LNCaP clone FGC (cell line): ENCODE measurements at places on chromosomes 12 and 14.

- DNase-seq, result no peak
Measured at GRCh38 chr12:45336762-45337596, 121.1 kb downstream of the ANO6 start.

DNA sequence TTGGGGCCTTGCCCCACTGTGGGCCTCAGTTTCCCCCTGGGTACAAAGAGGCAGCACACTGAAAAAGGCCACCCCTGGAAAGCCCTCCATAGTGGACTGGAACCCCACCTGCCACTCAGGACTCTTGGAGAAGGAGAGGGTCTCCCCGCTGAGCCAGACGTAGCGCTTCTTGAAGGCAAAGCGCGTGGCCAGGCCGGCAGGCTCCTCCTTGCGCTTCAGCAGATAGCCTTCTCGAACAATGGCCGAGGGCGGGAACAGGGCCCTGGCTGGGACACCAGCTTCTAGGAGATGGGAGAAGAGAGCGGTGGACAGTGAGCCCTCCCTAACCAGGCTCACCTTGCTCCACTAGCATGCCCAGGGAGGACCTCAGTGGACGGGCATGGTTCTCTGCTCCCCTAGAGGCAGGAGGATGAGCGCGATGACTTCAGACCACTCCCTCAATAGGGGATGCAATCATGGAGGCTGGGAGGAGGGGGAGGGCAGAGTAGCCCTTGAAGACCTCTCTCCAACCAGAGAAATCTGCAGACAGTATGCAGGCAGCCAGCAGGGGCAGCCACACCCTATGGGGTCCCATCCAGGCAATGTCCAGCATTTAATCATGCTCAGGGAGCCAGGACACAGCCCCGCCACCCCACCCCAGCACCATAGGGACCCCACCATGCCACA, 29.8 kb downstream of the RASAL1 start:
- DNase-seq, result no peak

- no peak for DNase-seq
Measured at GRCh38 chr12:1872448-1872847, 46.0 kb downstream of the CACNA2D4 start.

GRCh38 chr12:80692114-80692513, 15.3 kb upstream of the MYF6 start:
- no peak for DNase-seq

DNA sequence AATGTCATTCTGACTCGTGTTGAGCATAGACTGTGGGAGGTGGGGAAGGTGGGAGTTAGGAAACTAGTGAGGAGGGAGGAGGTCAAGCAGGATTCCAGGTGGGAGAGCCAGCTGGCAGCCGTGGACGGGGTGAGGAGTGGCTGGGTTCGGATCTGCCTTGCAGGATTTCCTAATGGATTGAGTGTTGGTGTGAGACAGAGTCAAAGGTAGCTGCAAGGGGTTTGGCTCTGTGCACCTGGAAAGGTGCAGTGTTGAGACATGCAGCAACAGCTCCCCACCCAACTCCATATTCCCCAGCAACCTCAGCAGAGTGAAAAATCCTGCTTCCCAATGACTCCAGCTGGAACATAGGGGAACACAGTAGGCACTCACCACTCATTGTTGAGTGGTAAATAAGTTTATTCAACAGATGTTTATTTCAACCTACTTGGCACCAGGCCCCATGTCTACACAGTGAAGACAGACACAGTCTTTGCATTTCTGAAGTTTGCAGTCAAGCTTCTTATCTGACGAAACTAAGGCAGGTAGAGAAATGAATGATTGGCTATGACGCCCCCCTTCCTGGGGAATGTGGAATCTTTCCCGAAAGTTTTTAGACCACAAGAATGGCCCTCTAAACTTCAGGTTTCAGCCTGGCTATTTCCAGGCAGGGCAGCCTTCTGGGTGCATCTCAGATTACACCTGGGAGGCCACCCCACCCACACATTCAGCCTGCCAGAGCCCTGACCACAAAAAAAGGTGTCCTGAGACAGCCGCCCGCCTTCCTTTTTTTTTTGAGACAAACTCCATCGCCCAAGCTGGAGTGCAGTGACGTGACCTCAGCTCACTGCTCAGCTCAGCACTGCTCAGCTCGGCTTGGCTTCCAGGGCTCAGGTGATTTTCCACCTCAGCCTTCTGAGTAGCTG, 37.9 kb upstream of the PLEKHG6 start:
- no peak for DNase-seq

- DNase-seq, result no peak
Measured at GRCh38 chr12:100927826-100928225, 133.2 kb downstream of the ANO4 start.

- DNase-seq, result no peak
Measured at GRCh38 chr12:120826335-120826734, 77.8 kb downstream of the SPPL3 start.

- peak; percentile 17 for DNase-seq
Measured at GRCh38 chr14:68911594-68912227, 67.4 kb downstream of the ACTN1 start.

- DNase-seq, result no peak
Measured at GRCh38 chr14:101361044-101361443, 200.3 kb upstream of the DIO3 start.

DNA sequence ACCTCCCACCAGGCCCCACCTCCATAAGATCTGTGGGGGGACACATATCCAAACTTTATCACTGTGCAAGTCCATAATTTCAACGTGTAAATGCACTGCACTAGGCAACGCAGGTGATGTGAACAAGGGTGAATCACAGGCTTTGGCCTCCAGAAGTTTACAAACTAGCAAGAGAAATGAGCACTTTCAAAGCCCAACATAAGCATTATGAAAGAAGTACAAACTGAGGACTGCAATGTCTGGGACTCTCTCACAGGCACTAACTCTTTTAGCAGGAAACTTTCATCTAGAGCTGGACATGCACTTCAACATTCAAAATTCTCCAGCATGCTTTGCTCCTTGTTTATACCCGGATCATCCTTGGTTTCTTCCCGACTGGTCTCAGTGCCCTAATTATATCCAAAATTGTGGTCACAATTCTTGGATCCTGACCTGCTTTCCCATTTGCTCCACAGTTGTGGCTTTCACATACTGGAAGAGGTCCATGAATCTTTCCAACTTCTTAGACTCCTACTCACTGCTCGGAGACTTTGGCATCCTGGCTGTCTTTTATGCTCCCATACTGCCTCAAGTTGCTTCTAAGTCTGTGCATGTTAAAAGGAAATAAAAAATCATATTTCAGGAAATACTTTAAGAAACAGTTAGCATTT, 44.9 kb upstream of the STRAP start:
- DNase-seq, result no peak

DNA sequence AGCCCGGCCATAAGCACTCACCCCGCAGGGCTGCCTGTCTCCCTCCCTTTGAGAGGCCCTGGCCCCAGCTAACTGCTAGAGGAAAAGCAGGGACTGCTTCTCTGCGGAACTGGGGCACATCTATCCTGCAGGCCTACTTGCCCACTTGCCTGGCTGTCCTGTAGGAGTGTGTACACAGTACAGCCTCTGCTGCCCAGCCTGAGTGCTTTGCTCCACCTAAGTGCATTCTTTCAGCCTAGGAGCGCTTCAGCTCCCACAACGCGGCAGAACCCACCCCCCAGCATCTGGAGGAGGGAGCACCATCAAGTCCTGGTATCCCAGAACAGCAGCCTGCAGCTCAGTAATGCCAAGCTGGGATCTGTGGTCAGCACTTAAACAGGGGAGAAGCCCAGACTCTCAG, 79.9 kb upstream of the CD163 start:
- no peak for DNase-seq

DNA sequence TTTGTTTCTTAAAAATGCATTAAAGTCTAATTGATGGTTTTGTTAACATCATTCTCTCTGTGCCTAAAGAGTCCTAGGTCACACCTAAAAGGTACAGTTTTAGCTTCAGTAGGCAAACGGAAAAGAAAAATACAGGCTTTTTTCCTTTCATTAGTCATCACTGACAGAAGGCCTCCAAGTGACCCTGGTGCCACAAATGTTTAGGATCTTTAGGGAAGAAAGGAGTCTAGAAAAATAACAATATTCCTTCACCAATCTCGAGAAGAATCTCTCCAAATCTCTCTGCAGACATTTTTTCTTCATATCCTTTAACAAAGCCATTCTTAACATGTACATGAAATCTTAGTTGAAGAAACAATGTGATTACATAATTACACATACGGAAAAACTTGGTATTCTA, 2.0 kb downstream of the DENND5B start:
- DNase-seq, result no peak

GRCh38 chr12:121287267-121287954, 9.1 kb downstream of the CAMKK2 start:
- no peak for DNase-seq

DNA sequence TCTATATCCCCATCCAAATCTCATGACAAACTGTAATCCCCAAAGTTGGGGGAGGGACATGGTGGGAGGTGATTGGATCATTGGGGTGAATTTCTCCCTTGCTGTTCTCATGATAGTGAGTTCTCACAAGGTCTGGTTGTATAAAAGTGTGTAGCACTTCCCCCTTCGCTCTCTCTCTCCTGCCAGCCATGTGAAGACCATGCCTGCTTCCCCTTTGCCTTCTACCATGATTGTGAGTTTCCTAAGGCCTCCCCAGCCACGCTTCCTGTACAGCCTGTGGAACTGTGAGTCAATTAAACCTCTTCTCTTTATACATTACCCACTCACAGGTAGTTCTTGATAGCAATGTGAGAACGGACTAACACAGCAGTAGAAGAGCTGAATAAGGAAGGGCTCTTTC, 62.6 kb upstream of the VASH1 start:
- no peak for DNase-seq

- DNase-seq, result no peak
Measured at GRCh38 chr12:41893491-41893890, 251.2 kb downstream of the GXYLT1 start.

GRCh38 chr14:62138593-62138992, 376.4 kb downstream of the SNAPC1 start:
- DNase-seq, result no peak

DNA sequence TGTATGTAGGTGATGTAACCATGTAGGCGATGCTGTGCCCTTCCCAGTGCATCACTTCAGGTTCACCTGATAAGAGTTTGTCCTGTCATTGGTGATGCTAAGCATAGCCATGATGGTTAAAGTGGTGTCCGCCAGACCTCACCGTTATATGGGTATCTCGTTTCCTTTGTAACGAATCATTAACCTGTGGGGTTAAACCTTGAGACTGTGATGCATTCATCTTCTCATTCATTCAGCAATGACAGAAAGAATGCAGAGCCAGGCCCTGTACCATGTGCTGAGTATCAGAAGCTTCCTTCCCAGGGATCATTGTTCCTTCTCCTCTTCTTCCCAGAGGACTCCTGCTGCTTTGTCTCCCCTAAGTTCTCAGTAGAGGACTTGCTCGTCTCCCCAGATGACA, 84.9 kb downstream of the CCDC60 start:
- DNase-seq, result no peak

DNA sequence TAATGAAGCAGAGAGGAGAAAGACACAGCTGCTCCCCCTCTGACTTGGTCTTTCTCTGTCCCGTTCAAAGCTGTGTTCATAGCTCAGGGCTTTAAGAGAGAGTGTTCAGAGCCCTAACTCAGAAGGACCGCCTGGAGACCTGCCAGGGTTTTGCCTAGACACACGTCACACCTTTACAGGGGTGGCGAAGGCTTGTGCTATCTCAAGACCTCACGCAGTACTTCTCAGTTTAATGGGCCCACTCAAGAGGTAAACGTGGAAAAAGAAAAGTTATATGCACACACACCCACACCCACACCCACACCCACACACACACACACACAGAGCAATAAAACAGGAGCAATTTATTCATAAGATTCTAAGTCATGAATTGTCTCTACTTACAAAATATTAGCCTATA, 374.3 kb downstream of the C12orf75 start:
- no peak for DNase-seq

GRCh38 chr14:90759370-90760077, 56.7 kb downstream of the TTC7B start:
- DNase-seq, result no peak

DNA sequence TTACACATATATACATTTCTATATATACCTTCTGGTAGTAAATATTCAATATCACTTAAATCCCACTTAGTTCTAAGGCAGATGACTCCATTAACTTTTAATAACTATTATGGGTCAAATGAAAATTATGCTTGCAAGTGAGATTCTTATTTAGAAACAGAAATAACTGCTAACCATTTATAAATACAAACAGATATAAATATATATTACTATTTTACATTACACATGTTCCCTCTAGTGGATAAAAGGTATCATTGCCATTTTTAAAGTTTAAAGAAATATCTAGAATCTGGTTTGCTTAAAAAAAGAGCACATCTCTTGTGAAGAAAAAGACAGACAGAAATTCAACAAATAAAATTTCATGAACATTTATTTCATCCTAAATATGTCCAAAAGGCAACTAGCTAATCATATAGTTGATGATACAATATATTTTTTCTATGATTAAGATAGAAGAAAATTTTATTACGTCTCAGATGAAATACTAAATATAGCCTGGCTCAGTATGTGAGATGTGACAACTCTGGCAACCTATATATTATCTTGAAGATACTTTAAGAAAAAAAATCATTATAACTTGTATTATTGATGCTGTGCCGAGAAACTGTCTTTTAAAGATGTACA, 11.7 kb upstream of the RAD51AP1 start:
- no peak for DNase-seq

GRCh38 chr14:53990978-53991377, 34.4 kb upstream of the BMP4 start:
- no peak for DNase-seq

DNA sequence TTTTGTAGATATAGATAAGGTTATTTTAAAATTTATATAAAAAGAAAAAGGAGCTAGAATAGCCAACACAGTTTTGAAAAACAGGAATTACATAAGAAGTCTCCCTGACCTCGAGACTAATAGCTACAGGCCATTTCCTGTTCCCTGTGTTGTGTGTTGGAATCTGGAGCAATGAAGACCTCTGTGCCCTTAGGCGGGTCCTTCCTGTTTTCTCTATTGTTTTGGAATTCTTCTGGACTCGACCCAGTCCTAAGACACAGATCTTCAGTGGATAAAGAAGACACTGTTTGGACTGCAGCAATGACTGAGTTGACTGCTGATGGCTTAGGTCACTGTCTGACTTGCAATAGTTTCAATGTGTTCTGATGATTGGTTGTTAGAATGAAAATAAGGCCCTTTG, 26.2 kb downstream of the SNRPF start:
- DNase-seq, result no peak

GRCh38 chr14:23113431-23114119, 5.5 kb downstream of the CEBPE start:
- no peak for DNase-seq

GRCh38 chr14:29805415-29806123, 122.1 kb downstream of the PRKD1 start:
- DNase-seq, result peak; percentile 97
